ENCODE measurements at places on chromosomes 3 and 15.

DNA sequence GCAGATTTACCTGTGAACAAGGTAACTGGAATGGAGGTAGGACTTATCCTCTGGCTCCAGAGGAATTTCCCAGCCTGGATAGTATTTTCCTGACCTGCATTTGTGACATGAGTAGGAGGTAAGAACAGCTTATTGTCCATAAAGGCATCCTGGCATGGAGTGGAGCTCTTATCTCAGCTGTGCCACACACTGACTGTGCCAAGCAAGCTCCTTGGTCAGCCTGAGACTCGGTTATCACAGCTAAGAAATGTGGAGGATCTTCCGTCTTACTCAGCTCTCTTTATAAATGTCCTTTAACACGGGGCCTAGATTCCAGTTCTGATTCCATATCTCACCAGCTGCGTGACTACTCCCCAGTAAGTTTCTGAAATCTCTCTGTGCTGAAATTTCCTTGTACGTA, 38.9 kb downstream of the SLCO3A1 start:
- DNase-seq: no peak

- DNase-seq: no peak
Measured at GRCh38 chr15:27677951-27678350, 421.2 kb downstream of the OCA2 start.

DNA sequence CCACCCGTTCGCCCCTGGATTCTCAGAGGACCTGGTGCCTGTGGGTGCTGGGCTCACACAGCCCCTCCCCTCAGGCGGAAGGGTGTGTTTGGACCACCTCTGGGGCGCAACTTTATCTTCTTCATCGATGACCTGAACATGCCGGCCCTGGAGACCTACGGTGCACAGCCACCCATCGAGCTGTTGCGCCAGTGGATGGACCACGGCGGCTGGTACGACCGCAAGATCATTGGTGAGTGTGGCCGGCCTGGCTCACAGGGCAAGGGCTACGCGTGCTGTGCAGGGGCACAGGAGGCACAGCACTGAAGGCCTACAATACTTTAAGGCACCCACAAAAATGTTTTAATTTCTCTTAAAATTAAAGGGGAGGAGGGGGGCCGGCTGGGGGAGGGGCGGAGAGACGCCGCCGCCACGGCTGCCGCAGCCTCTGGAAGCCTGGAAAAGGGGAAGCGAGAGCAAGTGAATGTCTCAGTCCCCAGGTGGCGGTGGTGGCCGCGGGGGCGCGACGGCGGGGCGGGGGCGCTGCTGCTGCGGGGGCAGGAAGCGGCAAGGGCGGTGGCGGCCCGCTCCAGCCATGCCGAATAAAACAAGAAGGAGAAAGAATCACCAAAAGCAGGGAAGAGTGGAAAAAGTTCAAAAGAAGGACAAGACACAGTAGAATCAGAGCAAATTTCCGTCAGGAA, 56.8 kb downstream of the DNAH1 start:
- no peak for DNase-seq

- no peak for DNase-seq
Measured at GRCh38 chr15:60751985-60752952, 273.3 kb upstream of the ICE2 start.

GRCh38 chr15:64774629-64775493, 528 bp downstream of the RBPMS2 start:
- DNase-seq: no peak

DNA sequence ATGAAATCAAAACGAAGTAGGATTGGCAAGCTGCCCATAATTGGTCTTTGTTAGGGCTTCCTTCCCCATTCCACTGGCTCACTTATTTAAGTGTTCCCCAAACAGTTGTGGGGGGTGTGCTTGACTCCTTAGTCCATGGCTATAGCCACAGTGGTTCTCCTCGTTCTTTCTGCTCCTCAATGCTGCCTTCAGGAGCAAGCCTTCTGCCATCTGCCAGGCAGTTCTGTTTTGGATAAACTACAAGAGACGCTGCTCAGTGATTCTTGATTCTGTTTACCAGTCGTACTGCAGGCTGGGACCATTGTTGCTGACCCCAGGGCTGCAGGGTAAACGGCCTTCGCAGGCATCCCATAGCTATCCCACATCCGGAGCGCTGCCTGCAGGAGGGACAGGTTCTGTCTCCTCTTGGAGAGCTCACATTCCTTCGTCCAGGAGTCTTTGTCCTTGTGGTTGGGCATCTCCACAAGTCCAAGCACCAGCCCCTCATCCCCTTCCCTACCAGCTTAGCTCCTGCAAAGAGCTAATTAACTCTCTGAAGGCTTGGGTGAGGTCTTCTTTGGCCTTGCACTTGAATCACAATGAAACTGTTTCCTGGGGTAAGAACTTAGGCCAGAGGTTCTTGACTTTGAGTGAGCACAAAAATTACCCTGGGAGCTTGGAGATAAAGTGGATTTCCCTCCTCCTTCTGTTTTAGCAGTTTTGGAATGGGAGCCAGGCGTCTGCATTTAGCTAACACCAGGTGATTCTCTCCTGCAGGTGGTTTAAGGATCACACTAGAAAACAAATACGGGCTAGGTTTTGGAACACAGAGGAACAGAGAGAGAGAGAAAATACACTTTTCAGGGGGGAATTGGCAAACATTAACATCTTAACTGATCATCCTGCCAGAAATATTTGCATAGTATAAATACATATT, 114.9 kb downstream of the SV2B start:
- DNase-seq: no peak

- DNase-seq: no peak
Measured at GRCh38 chr3:182375916-182376315, 417.4 kb upstream of the ATP11B start.

DNA sequence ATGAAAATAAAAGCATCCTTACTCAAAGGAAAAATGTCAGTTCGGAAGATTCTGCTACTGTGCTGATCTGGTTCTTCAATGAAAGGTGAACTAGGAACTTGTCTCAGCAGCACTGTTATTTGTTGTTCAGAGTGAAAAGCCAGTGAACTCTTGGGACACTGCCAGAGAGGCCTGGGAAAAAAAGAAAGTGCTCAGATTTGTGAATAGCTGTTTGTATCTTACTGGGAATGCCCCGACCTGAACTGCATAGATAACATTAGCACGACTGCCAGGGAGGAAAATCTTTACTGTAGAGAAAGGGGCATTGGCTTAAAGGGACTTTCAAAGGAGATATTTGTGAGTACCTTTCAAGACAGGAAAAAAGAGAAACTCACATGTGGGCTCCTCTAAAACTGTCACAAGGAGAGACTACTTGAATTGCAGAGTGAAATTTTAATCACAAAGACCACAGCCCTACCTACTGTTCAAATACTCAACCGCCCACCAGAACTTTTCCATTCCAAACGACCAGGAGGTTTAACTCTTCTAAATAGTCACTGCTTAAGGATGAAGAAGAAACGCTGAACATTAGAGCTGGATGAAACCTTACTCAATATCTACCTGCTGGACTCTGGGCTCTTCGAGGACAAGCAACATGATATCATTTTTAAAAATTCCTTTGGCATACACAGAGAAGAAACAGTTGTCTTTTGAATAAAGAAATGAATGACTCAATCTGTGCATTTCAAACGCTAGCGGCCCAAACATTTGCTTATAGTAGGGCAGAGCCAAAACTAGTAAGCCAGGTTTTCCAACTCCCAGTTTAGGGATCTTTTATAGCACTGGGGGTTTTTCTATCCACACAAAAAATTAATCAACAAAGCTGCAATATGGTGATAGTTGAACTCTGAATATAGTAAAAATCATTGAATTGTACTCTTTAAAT, 13.4 kb downstream of the TAMM41 start:
- DNase-seq: no peak

DNA sequence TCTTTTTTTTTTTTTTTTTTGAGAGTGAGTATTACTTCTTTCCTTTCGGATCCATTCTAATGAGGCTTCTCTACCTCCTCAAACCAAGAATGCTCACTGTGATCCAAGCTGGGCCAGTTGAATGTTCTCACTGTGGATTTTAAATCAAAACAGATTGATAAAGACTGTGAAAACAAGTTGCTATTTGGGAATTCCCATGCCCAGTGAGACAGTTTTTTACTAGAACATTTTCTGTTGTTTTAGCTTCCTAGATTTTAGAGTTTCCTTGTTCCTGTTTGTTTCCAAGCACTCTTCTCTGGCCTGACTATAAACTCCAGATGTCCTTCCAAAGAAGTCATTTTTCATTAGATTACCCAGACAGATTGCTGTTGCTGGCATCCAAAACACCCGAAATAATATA, 60.1 kb upstream of the GALNT15 start:
- no peak for DNase-seq

DNA sequence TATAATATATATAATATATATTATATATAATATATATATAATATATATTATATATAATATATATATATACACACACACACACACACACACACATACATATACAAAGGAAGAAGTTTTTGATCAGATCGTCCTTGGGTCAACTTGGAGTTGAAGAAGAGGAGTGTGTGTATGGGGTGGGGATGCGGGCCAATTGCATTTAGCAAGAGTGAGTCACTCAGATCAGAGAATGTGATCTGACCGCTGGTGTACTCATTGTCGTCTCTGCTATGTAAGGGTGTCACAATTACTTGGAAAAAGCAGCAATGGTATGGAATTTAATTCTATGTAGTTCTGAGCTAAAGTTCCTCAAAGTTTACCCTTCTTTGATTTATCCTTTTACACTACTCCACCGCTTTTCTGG, 4.6 kb upstream of the VGLL3 start:
- no peak for DNase-seq

DNA sequence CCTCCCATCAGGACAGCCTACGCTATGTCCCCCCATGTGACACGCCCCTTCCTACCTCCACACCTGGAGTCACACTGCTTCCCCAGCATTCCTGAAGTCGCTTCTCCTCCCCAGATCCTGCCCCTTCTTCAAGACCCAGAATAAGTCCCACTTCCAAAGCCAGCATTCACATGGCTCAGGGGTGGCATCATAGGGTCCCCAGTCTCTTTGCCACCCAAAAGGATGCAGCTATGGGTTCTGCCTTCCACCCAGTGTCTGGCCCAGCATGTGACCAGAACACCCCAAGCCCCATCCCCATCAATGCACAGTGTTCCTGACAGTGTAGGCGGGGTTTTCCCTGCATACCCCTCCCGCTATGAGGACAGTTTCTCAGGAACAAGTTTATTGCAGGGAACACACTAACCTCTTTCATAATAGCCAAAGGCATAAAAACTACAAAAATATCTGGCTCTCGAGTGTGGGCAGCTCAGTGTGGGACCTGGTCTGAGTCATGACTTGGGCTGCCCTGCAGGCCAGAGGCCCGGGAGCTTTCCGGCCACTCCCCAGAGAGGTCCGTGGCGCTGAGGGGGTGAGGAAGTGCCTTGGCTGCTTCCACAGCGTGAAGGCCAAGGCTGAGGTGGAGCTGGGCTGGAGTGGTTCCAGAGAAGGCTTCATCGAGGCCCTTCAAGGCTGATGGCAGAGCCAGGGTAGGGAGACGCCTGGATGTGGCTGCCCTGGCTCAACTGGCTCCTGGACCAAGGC, 5.8 kb downstream of the ISLR start:
- DNase-seq: no peak

DNA sequence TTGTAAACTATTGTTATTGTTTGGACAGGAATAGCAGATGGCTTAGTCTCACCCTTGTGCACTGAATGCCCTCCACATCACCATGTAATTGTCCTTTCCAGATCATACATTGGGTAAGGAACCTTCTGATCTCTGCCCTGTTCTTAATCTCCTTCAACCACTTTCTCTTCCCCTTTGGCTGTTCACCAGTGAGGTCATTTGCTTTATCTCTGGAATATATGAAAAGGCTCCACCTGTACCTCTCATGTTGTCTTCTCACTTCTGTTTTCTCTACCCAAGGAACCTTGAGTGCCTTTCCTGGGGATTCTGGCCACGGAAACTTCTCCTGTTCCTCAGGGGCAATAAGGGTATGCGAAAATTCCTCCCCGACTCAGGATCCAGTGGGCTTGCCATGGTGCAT, 28.5 kb downstream of the MCTP2 start:
- no peak for DNase-seq

GRCh38 chr15:62795171-62795570, 247.4 kb upstream of the TPM1 start:
- no peak for DNase-seq

- DNase-seq: no peak
Measured at GRCh38 chr15:39582286-39582976, 1.6 kb downstream of the THBS1 start.

- DNase-seq: no peak
Measured at GRCh38 chr15:96112018-96112417, 218.5 kb upstream of the NR2F2 start.

DNA sequence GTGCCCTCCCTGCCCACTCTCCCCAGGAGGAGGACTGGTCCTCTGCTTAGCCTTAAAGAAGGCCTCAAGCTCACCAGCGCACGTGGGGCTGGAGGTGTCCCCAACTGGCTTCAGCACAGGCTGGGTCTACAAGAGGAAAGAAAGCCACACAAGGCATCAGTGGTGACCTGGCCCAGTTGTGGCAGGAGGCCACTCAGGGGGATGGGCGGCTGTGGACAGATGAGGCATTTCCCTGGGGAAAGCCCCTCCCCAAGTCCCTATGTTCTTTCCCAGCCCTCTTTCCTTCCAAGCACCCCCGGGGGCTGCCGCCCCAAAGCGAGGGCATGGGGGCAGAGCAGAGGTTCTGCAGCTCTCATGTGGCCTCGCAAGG, 155.2 kb upstream of the TLE3 start:
- no peak for DNase-seq

- DNase-seq: no peak
Measured at GRCh38 chr15:75704618-75705017, 8.0 kb downstream of the CSPG4 start.

- no peak for DNase-seq
Measured at GRCh38 chr3:52831500-52832301, 1.2 kb upstream of the ITIH4 start.

- no peak for DNase-seq
Measured at GRCh38 chr3:140906785-140907184, 34.9 kb upstream of the SLC25A36 start.

DNA sequence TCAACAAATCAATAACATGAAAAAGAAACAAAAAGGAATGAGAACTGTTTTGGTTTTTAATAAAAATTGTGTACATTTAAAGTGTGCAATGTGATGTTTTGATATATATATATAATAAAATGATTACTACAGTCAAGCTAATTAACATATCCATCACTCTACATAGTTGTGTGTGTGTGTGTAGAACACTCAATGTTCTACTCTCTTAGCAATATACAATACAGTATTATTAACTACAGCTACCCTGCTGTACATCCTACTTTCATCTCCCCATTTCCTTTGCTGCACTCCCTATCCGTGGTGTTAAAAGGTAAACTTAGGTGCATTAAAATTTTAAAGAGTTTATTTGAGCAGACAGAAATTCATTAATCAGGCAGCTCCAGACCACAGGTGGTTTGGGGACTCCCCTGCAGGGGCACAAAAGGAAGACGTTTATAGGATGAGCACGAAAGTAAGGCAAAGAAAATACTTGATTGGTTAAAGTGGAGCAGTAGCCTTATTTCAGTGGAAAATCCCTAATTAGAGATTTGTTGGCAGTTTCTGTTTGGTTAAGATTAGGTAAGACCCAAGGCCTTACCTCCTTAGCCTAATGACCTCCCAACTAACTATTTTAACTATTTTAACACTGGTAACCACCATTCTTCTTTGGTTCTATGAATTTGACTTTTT, 61.8 kb upstream of the SNRK start:
- no peak for DNase-seq

GRCh38 chr3:57778494-57778893, 22.4 kb downstream of the SLMAP start:
- no peak for DNase-seq

Data from activated T-cell treated with anti-CD3 and anti-CD28 coated beads for 1 hour (primary cell).